ENCODE measurements at places on chromosomes 7 and 10.
A peak's percentile ranks its signal among the peaks of the same experiment; 100 is the strongest.

GRCh38 chr7:128869138-128869943 lies 6.7 kb downstream of the ATP6V1F start:
- DNase-seq, result no peak

GRCh38 chr7:633381-634018 lies 93.0 kb upstream of the DNAAF5 start:
- no peak for DNase-seq

DNA sequence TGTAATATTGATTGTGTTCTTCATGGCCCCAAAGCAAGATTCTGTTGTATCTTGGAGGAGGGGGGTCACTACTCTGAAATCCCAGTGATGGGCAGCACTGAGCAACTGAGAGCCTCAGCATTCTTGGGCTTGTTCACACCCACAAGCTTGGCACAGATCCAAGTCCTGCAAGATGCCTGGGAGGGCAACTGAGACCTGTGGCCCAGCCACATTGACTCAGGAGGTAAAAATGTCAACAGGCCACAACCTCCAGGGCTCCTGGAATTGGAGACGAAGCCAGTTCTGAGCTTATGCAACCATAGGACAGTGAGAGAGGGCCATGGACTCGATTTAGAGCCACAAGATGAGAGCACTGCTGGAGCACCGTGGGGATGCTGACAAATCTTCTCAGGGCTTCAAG lies 3.1 kb upstream of the DOCK1 start:
- DNase-seq, result peak; percentile 38

- DNase-seq, result no peak
Measured at GRCh38 chr7:156003220-156004162, 191.2 kb upstream of the SHH start.

DNA sequence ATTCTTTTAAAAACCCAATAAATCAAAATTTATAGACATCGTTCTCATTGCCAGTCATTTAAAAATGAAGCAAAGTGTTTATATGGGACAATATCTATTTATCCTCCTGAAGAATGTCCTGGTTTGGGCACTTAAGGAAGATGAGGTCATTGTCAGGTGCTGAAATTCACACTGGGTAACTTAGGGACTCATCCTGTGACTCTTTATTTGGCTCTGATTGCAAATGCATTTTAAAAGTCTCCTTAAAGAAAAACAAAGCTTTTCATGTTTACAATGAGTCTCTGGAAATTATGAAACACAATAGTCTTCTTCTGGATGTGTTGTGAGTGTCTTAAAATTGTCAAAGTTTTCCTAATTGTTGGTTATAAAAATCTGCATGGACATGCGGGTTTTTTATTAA lies 69.5 kb upstream of the GPR158 start:
- no peak for DNase-seq

DNA sequence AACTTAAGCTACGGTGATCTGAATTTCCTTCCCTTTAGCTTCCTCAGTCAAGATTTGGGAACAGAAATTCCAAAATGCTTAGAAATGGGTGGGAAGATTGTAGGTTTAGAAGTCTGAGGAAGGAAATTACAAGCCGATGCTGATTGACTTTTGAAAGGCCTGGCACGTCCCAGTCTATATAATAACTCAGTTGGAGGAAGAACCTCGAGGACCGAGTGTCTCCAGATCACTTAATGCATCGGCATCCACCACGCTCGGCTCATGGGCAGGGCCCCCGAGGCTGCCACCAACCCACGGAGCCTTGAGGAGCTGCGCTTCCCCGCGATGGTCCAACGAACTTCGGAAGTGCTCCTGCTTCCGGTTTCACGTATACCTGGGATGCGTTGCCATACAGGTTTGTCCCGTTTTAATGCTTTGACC lies 10.4 kb upstream of the SP8 start:
- no peak for DNase-seq

GRCh38 chr10:7596356-7596755 lies 70.4 kb downstream of the ITIH5 start:
- DNase-seq, result no peak

DNA sequence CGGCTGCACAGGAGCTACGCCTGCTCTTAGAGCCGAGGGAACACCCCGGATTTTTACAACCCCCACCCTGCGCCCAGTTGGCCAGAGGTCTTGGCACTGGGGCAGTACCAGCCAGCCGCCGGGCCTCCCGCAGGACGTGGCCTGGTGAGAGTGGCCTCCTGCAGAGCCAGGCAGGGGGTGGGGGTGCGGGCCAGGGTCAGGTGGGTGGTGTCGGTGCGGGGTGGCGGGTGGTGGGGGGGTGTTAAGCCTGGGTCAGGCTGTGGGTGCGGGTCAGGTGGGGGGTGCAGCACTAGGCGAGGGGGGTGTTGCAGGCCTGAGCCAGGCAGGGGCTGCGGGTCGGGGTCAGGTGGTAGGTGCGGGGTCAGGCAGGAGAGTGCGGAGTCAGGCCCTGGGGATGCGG lies 647 bp downstream of the ECHS1 start:
- DNase-seq, result no peak

DNA sequence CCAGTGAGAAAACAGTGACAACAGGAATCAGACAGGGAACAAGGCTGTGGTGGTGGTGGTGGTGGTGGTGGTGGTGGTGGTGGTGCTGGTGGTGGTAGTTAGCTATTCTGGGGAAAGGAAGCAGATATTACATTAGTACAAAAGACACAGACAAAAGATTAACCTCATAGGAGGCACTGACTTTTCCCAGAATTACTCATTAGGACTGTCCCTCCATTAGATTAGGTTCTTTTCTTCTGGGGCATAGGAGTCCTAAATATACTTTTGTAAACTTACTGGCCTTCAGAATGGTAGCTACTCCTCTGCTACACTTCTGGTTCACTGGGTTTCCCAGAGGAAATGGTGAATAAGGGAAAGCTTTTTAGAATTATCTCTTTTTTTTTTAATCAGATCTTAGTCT lies 156.6 kb upstream of the SEMA3D start:
- DNase-seq, result no peak

DNA sequence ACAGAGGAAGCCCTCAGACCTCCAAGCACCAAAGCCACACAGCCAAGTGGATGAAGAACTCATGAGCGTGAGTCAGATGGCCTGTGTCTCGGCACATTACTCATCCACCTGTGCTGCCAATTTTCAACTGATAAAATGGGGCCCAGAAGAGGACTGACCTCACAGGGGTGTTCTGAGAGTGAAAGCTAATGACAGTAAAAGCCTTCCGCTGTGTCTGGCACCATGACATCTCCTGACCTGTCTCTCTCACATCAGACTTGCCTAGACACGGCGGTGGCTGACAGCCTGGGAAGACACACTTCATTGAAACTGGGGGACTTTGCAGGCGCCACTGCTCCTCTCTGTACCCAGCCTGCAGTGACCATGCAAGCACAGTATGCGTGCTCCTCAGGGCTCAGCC lies 8.3 kb upstream of the SLC18A3 start:
- no peak for DNase-seq

GRCh38 chr7:98785929-98786571 lies 83.8 kb downstream of the TMEM130 start:
- no peak for DNase-seq

DNA sequence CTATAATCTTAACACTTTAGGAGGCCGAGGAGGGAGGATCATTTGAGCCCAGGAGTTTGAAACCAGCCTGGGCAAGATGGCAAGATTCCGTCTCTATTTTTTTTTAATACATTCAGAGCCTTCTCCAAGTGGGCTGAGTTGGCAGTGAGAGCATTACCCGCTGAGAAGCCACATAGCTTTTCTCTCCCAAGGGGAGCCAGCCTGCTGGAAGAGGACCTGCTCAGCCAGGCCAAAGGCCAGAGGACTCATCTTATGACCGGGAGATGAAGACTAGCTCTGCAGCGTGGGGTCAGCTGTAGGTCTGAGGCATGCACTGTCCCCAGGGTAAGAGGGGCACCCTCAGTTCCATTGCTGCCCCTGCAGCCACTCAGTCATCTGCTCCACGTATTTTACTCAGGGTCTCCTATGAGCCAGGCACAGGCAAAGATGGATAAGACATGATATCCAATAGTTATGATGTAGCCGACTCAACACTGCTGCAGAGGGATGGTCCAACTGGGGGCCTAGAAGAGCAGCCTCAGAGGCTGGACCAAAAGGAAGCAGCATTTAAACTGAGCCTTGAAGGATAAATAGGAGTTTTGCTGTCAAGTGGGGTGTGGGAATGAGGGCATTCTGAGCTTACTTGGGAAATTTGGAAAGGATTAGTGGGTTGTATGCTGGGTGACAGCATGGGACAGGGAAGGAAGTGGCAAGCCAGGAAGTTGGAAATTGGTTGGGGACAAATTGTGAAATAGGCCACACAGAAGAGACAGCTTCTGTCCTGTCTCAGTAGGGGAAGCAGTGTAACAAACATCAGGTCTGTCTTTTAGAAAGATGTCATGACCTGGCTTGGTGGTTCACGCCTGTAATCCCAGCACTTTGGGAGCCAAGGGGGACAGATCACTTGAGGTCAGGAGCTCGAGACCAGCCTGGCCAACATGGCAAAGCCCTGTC lies 1.6 kb upstream of the MARVELD1 start:
- DNase-seq, result no peak

- DNase-seq, result no peak
Measured at GRCh38 chr10:69952069-69952800, 100.4 kb upstream of the MACROH2A2 start.

GRCh38 chr7:140876519-140877248 lies 48.0 kb downstream of the BRAF start:
- peak; percentile 27 for DNase-seq

DNA sequence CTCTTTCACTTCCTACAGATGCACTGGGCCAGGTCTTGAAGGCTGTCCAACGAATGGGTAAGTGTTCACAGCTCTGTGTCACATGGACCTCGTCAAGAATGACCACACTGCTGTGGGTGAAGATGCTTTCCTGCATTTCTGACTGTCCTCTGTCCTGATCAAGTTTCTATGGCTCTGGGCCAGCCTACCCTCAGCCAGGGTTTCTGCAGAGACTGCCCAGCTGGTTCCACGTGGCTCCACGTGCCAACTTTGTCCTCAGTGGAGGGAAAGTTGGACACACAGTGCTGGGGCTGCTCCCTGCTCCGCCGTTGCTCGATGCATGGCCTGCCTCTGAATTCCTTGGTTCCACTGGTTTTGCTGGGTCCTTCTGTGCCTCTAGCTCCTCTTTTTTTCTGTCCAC lies 152.3 kb downstream of the EGFR start:
- DNase-seq, result no peak

DNA sequence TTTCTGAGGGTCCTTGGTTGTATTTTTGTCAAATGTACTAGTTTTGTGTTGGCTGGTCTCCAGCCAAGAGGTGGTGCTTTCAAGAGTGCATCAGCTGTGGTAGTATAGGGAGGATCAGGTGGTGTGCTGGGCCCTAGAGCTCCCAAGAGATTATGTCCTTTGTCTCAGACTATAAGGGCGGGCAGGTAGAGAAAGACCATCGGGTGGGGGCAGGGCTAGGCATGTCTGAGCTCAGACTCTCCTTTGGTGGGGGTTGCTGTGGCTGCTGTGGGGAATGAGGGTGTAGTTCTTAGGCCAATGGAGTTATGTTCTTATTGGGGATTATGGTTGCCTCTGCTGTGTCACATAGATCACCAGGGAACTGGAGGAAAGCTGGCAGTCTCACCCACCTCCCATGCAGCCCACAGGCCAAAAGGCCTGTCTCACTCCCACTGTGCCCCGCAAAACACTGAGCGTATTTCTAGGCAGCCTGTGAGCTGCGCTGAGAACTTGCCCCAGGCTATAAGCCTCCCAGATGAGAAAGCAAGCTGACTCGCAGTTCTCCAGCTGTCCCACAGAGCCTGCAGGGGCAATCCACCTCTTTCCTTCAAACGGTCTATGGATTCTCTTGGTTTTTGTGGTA lies 1066.7 kb downstream of the GRM8 start:
- DNase-seq, result no peak

DNA sequence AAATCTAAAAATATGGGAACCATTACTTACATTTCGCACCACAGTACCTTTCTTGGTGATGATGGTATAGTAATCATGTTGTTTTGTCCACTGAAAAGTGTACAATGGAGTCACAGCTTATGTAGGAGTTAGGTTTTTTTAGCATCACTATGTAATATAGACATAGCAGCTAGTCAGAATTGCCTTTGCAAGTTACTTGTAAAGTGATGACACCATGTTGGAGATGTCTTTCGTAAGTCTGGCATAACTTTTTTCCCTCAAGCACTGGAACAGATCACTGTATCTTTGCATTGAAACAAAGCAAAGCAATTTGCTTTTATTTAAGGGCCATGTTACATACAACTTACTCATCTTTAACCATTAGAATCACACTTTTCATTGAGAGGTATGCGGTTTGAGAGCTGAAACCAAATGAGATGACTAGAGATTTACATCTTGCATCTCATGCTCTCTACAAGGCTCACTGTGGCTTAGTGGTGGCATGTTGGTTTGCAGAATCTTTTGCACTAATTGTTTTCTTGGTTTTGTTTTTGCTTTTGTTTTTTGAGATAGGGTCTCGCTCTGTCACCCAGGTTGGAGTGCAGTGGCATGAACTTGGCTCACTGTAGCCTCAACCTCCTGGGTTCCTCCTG lies 18.3 kb downstream of the UBN2 start:
- no peak for DNase-seq

- DNase-seq, result peak; percentile 37
Measured at GRCh38 chr10:32237644-32238345, 109.2 kb downstream of the EPC1 start.

- no peak for DNase-seq
Measured at GRCh38 chr10:101256387-101256786, 27.1 kb upstream of the LBX1 start.

GRCh38 chr10:123377883-123378282 lies 223.7 kb downstream of the BUB3 start:
- no peak for DNase-seq
